ENCODE measurements at places on chromosomes 3 and 15.
A peak's percentile ranks its signal among the peaks of the same experiment; 100 is the strongest.

DNA sequence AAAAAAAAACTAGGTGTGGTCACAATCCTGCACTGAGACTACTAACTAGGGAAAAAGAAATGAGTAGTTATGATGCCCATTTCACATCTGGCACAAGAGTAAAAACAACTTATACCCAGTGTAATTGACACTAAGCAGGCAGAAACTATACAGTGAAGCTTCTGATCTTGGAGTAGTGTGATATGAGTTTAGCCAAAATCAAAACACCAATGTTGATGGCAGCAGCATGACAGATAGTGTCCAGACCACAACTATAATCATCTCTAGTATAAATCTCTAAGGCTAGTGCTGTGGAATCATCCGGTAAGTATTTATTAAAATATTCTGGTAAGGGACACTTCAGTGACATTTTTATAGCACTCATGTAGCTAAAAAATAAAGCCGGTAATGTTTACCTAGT, 108.5 kb upstream of the EPHA6 start:
- DNase-seq = no peak

DNA sequence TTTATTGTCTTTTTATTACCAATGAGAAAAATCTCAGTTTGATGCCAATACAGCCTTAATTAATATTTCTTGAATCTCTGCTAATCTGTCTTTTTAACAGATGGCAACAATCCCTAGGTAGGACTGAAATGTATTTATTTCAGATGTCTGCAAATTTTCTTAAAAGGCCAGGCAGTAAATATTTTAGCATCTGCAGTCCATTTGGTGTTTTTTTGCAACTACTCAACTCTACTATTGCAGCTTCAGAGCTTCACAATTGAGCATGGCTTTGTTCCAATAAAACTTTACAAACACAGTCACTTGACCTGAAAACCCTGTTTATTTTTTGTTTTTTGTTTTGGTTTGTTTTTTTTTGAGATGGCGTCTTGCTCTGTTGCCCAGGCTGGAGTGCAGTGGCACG, 82.7 kb downstream of the RARB start:
- no peak for DNase-seq

DNA sequence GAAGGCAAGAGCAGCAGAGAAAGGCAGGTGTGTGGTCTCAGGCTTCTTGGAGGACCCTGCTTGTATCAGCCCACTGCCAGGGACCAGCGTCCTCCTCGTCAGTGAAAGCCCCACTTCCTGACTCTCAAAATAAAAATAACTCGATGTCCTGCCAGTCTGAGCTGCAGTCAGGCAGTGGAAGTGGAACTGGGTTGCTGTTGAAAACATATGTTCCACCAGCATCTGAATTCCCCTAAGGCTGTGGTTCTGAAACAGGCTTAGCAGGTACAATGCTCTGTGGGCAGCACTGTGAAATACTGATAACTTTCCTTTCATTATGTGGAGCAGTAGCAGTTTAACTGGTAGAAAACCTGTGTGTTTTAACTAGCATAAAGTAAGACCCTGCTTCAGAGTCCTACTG, 121.6 kb upstream of the EIF1B start:
- DNase-seq = no peak

DNA sequence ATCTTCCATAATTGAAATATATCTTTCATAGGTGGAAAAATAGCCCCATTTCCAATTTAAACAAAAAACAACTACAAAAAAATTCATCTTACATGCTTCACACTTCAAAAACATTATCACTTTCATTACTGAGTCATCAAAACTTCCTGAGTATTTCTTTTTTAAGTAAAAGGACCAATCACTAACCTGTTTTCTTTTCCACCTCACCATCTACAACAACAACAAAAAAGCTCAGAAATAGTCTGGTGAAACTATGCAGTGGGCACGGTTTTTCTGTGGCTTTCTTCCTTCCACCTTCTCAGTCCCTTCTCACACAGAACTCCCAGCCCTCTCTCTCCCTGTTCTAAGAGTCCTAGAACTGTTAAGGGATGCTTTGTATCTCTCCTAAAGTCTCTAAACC, 20.3 kb upstream of the TNIK start:
- no peak for DNase-seq

GRCh38 chr3:128426128-128426921, 40.4 kb downstream of the DNAJB8 start:
- DNase-seq = peak; percentile 45

DNA sequence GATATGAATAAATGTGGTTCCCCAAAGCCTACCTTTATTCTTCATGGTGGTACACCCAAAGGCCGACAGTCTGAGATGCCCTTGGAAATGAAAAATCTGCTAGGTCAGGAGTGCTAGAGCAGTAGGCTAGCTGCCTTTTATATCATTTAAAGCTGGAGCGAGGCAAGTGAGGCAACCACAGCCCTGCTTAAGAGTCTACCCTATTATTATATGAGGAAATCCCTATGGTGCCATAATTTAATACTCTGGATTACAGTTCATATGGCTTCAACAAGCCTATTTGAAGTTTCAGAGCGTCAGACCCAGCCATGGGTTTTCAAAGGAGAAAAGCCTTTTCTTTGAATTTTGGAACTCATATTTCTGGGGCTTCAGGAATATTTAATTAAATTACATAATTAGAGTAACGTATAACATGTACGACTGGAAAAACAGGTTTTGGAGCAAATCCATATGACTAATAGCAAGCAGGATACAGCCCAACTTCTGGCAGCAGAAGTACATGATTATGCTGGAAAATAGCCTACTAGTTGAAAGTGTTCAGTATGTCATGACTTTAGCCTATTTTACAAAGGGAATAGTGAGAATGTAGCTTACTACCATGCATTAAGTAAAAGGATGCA, 18.0 kb upstream of the SLTM start:
- no peak for DNase-seq

DNA sequence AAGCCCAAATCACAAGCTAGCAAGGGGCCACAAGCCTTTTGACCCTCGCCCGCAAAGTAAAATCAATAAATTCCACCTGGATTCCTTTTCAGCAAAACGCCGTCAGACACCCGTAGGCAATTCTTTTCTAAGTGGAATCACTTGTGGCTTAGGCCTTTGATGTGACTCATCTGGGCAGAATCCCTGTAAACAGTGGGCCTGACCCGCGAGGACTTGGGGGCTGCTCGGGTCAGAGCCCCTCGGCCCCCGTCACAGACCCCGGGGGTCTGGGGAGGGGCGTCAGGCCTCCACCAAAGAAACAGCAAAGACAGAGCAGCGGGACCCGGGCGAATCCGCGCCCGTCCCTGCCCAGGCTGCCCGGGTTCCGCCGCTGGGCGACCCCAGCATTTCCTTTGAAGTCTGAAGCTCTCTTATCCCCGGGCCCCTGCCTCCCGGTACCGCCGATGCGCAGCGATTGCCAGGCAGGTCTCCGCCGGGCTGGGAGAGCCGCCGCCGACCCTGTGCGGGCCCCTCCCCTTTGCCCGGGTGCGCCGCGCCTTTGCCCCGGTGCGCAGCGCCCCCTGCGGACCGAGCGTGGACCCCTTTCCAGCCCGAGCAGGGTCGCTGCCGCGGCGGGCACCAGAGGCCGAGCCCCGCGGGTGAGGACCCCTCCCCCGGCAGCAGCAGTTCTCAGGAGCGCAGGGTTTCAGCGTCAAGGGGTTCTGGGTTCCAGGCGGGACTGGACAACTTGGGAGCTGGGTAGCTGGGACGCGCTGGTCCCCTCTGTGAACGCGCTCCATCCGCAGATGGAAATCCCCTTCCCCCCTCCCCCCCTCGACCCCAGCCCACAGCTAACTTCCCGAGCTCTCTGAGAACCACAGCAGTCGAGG, 178.3 kb downstream of the UACA start:
- DNase-seq = peak; percentile 35

- peak; percentile 11 for DNase-seq
Observed at GRCh38 chr3:171163101-171164066, 136.9 kb upstream of the SLC2A2 start.

- no peak for DNase-seq
Observed at GRCh38 chr3:126481808-126482502, 6.3 kb upstream of the ZXDC start.

DNA sequence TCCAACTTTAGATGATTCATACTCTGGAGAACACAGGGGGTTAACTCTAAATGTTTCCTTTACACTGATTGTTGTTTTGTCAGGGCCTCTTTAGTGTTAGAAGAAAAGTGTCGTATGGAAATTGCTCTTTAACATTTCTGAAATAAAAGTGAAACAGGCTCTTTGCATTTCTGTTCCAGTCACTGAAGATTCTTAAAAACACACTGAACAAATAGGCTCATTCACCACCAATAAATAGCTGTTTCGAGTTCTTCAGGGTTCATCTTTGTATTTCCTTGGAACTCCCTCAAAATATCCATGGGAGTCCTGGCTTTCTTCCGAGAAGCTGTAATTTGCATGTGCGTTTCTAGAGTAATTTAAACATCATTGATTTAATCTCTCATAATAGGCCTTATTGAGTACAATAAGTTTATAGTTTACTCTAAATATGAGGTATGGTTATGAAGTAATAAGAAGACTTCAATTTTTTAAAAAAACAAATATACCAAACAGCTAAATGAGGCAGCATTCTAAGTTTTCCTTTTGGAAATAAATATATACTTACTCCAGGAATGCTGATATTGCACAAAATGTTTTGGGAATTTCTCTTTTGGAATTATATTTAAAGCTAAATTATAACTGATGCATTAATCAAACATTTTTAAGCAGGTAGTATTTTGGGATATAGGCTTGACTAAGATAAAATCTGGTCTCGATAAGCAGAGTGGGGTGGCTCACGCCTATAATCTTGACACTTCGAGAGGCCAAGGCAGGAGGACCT, 327.4 kb downstream of the EPHA3 start:
- no peak for DNase-seq

GRCh38 chr3:192367616-192368015, 359.7 kb downstream of the FGF12 start:
- DNase-seq = no peak

- DNase-seq = no peak
Observed at GRCh38 chr15:80898040-80898439, 91.6 kb downstream of the MESD start.

DNA sequence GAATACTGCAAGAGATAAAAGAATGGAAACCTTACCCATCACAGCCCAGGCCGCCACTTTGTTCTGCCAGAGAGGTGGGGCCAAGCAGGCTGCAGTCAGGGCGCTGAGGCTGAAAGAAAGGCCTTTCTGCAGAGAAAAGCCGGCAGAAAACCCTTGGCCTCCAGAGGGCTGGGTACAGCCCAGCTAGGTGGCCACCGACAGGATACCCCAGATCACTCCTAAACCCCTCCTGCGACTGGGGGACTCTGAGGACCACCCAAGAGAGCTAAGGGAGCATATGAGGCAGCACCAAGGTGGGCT, 69.3 kb downstream of the SMAD6 start:
- no peak for DNase-seq

- DNase-seq = no peak
Observed at GRCh38 chr3:13062647-13063046, 10.6 kb downstream of the IQSEC1 start.

- no peak for DNase-seq
Observed at GRCh38 chr3:192825657-192826200, 91.9 kb downstream of the MB21D2 start.

GRCh38 chr15:78628227-78628626, 7.4 kb upstream of the CHRNA3 start:
- DNase-seq = no peak

DNA sequence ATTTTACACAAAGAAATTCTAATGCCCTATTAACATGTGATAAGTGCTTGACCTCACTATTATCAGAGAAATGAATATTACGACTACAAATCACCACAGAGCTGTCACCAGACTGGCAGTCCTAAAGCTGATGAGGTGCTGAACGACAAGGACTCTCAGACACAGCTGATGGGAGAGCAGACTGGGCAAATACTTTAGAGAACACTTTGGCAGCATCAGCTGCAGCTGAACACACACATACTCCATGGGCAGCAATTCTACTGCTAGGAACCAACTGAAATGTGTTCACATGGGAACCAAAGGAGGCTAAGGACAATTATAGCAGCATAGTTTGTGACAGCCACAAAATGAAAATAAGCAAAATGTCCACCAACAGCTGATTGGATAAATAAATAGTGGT, 45.5 kb downstream of the SUSD5 start:
- no peak for DNase-seq

DNA sequence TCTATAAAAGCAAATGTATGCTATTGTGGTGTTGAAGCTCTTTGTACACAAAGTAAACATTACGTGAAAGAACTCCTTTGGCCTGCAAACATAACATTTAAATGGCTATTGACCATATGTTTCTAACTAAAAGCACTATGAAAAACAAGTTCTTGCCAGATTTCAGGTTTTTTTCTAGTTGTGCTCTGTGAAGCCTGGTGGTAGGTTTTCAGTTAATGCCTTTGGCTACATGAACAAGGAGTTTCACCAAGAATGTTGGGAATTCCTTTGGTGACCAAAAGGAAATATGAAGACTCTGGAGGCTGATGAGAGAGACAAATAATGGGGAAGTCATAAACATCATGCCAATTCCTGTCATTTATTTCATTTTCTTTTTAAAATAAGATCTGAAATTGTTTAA, 66.0 kb downstream of the RBMS3 start:
- DNase-seq = no peak

- no peak for DNase-seq
Observed at GRCh38 chr3:188775412-188775811, 396.4 kb upstream of the TPRG1 start.

DNA sequence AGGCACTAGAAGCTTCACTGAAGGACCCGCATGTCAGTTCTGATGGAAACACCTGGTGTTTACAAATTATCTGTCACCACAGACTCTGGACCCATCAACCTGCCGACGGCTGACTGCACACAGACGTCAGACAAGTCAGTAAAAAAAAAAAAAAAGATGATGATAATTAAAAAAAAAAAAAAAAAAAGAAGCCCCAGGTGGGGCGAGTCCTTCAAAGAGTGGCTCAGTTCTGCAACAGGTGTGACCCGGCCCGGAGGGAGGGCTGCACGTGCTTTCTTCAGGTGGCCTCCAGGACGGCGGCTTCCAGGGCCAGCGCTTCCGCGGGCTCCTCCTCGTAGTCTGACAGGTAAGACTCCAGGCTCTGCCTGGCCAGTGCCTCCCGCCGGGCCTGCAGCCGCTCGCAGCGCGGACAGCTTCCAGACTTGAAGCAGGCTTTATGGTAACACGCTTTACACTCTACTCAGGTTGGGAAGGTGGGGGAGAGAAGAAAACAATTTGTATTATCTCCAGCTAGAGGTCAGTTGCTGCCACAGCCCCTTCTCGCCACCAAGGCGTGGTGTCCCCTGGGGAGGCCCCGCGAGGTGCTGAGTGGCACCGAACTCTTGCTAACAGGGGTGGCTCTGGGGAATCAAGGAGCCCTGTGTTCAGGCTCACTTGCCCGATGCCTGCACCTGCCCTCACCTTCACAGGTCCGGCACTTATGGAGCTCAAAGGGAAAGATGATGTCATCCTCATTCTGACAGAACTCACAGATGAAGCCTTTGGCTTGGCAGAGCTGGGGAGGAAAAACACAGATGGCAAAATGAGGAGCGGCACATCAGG, 61.8 kb downstream of the RUBCN start:
- no peak for DNase-seq

GRCh38 chr3:13317596-13318320, 102.4 kb downstream of the NUP210 start:
- DNase-seq = no peak

DNA sequence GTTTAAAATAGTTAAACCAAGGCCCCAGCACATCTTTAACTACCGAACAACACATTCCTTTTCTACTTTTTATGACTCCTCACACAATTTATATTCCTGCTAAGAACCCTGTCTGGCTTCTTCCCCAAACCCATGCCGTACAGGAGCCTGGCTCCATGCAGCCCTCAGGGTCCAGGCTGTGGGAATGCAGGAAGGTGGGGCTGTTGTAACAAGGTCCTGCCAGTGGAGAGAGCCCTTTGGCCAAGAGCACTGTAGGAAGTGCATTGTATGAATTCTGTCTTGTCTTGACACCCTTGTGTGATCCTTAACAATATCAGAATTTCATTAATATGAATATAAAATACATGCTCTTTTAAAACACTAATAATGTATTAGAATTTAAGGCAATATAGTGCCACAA, 563.8 kb downstream of the TBL1XR1 start:
- DNase-seq = no peak
